NCI-H2081 (cell line): ENCODE measurements at places on chromosomes 2 and 18.

DNA sequence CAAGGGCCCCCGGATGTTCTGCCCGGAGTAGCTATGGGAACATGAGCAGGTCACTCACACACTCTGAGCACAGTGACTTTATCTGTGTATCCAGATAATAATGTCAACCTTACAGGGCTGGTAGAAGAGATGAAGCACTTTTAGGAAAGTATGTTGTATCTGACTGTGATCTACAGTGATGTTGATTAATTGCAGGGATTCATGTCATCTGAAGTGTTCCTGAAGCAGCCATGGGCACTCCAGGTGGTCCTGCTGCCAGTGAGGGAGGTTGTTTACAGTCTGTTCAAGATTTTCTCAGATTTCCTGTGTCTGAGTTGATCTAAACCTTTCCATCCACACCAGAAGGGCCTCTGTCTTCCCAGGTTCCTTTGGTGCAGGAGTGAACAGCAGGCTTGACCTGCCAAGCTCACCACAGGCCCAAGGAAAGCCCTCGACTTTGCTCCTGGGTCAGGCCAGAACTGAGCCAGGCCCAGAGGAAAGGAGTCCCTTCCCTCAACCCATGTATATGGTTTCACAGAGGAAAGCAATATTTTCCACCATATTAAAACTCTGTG lies 28.0 kb downstream of the KIAA2012 start:
- DNase-seq: no peak

DNA sequence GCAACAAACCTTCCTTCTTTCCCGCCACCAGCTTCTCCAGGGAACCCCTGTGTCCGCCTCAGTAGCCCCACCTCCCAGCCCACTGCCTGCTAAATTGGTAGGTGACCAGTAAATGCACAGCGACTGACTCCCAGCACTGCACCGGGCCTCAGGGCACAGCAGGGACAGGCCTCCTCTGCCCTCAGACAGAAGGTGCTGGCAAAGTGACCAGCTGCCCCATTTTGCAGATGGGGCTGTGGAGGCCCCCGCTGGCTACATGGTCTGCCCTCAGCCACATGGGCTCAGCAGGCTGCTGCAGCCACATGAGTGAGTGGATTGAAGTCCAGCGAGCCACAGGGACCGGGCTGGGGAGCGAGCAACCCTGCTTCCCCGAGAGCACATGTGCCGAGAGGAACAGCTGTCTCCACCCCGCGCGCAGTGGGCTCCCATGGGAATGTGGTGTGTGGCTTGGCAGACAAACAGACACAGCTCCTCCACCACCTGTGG lies 7.8 kb upstream of the NPPC start:
- no peak for DNase-seq

- DNase-seq: no peak
Observed at GRCh38 chr2:187964746-187965145, 326.9 kb upstream of the GULP1 start.

- no peak for DNase-seq
Observed at GRCh38 chr18:79871026-79871390, 73.3 kb downstream of the KCNG2 start.

DNA sequence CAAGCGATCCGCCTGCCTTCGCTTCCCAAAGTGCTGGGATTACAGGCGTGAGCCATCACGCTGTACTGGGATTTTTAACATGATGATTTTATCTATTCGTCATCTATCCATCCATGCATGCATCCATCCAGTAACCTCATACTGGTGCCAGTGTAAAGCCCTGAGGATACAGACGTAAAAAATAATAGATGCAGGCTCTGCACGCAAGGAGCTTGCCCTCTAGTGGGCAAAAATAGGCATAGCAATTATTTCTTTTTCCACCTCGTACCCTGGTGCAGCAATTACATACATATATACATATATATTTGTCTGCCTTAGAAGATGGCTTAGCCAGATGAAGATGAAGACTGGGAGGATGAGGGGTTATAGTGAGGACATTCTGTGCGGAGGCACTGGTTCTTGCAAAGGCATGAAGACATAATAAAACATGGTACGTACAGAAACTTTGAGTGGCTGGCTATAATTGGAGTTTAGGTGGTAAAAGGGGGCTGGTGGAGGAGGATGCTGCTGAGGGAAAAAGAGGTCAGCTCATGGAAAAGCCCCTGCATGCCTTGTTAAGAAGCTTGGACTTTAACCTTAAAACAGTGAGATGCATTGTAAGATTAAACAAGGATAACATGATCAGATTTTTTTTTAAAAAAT lies 19.6 kb upstream of the RPIA start:
- peak; percentile 22 for DNase-seq

DNA sequence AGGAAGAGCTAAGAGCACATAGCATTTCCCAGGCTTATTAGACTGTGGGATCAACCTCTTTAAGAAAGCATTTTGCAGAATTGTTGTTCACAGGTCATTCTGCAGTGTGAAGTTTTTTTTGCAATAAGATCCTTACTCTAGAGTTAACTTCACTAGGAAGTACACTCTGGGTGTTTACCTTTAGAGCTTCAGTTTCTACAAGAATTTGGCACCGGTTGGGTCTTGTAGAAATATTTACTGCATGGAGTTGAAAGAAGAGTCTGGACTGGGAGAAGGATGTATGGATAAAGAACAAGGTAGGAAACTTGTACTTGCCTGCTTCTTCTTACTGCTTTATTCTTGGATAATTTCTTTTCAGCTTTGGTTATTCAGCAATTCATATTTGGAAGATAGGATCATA lies 944.9 kb upstream of the GYPC start:
- no peak for DNase-seq

DNA sequence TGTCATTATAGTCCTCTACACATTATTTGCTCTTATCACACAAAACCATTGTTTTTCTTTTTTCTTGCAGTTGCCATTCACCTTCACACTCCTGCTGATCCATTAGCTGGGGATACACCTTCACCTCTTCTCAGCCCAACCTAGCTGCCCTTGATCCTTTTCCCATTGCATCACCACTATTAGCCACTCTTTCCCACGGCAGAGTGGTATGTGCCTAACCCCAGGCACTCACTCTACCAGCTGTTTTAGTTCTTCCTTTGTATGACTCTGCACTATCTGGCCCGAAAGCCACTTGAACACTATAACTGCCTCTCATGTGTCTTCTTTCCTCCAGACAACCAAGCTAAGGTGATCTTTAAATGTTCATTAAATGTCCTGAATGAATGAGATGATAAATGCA lies 145.4 kb upstream of the PIK3C3 start:
- no peak for DNase-seq

DNA sequence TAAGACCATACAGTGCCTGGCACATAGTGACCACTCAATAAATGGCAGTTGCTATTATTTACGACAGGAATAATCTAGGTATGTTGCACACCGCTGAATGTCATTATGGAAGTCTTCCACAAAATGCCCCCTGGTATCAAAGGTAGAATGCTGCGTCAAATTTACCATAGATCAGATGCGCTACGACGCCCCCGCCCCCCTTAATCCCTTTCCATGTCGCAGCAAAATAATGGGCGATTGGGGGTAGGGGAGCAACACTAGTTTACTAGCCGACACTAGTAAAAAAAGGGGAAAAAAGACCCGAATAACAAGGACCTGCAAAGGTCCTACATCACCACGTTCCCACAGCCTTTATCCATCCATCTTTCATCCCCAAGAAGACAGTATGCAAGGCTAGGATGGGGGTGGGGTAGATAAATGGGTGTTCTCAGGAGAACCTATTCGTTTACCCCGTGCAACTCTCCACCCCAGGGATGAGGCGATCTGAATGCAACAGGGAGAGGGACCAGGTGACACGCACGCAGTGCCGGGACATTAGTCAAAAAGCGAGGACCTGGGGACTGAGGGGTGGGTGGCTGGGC lies 455 bp downstream of the PREPL start:
- no peak for DNase-seq

GRCh38 chr2:71223767-71224333 lies 3.1 kb downstream of the PAIP2B start:
- peak; percentile 49 for DNase-seq

GRCh38 chr2:207835805-207836204 lies 66.1 kb upstream of the FZD5 start:
- DNase-seq: no peak

DNA sequence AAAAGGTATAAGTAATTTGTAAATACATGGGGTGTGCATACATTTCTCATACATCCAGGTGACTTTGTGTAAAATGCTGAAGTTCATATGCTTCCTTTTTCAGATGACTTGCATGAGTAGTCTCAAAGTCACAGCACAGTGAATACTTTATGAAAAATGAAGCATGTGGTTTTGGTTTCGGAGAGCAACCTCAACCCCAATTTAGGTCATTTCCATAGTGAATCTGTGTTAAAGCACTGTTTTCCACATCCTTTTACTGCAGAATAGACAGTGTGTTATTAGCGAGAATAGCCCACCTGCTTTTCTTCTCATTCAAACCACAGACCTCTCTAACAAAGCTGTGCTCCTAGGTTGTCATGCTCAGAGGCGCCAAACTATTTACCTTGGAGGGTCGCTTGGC lies 204.4 kb upstream of the RASGRP3 start:
- no peak for DNase-seq

- no peak for DNase-seq
Observed at GRCh38 chr2:56812432-56812831, 628.6 kb downstream of the CCDC85A start.

DNA sequence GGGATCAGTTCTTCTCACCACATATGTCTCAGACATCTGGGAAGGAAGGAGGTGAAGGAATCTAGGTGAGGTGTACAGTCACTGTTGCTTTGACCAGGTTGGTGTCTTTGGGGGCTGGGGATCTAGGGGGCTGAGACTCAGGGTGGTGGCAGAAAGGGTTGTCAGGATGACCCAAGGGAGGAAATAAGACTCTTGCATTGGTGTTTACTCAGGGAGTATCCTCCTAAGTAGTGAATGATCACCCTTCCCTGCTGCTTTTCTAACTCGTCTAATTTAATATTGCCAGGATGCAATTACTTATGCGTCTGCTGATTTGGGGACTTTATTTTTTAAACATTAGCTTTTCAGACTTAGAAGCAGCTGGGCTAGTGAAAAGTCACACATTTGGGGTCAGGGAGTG lies 127.8 kb upstream of the SIX3 start:
- no peak for DNase-seq

- no peak for DNase-seq
Observed at GRCh38 chr2:71449343-71449742, 4.0 kb upstream of the DYSF start.

- no peak for DNase-seq
Observed at GRCh38 chr2:17520761-17521160, 2.5 kb upstream of the RAD51AP2 start.

DNA sequence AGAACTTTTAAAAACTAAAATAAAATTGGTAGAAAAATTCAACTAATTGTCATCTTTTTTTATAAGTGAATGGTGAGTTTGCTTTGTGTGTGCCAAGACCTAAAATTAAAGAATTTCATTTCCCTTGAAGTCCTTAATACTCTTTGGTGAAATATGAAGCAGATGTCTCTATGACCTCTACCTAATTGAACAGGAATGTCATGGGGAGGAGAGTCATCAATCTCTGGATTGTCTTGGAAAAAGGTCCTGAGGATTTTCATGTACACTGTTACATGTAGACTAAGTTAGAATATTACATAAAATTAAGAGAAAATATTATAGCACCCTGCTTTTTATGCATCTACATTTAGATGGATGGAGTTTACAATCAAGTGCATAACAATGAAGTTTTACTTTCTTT lies 177.9 kb upstream of the LRP1B start:
- no peak for DNase-seq
